ENCODE measurements at places on chromosomes 2 and 18.
A peak's percentile ranks its signal among the peaks of the same experiment; 100 is the strongest.

DNA sequence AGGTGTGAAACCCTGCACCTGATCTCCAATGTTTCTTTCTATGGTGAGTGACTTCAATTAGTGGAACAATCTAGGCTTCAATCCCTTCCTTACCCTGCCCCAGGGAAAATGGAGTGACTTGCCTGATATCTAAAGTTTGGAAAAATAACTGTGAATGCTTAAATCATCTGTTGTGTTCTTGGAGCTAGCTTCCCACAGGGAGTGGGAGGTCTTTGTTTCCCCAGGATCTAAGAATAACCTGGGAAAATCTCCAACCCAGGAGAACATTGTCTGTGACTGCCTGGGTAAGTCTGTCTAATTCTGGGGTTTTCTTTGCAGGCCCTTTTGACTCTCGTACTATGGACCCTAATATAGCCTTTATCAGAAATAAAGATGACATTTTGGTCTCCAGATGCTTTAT, 13.6 kb upstream of the LDAH start:
- no peak for DNase-seq

GRCh38 chr2:191178806-191179514, 28.2 kb upstream of the STAT4 start:
- no peak for DNase-seq

DNA sequence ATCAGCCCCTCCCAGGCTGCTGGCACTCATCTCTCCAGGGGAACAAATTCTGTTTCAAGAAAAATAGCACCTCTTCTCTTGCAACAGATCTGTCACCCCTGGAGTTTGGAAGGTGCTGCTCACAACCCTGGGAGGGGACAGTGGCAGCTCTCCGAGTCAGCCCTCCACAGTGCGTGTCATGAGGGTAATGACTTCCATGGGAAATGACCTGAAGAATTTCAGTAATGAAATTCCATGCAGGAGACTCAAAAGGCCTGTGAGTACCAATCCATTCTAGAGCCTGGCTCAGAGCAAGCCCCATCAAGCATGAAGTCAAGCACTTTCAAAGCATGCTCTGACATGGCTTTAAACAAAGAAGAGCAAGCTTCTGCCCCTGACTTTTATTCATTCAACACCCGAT, 276.3 kb upstream of the PARD3B start:
- DNase-seq: no peak

DNA sequence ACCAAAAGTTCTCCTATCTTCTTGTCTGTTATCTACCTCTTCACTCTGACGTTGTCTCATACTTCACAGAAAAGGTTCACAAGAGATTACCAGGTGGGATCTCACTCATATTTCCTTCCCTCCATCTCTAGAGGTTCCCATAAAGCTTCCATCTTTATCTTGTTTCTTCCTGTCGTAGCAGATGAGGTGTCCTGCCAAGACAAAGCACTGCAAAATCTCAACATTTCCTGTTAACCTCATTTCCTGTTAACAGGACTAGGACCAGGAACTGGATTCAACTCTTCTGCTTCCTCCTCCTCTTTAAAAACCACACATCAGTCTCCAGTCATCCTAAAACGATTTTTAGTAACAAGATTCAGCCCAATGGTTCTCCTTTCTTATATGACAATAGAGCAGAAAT, 512.8 kb upstream of the NRP2 start:
- DNase-seq: no peak

GRCh38 chr2:154455866-154456265, 242.6 kb upstream of the KCNJ3 start:
- no peak for DNase-seq

DNA sequence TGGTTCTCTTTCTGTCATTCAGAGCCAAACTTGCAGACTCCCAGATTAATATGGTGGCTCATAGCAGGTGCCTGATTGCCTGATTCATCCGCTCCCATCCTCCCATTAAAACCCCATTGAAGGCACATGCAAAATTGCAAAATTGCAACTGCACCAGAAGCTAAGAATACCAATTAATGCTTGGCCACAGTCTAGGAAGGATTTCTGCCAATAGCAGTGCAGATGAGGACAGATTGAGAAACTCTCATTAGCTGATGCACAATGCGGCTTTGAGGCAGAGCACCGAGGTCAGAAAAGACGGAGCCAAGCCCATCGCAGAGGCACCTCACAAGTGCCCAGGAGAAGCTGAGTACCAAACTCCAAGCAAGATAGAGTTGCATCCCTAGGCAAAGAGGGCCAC, 172.8 kb downstream of the ARL4C start:
- no peak for DNase-seq

DNA sequence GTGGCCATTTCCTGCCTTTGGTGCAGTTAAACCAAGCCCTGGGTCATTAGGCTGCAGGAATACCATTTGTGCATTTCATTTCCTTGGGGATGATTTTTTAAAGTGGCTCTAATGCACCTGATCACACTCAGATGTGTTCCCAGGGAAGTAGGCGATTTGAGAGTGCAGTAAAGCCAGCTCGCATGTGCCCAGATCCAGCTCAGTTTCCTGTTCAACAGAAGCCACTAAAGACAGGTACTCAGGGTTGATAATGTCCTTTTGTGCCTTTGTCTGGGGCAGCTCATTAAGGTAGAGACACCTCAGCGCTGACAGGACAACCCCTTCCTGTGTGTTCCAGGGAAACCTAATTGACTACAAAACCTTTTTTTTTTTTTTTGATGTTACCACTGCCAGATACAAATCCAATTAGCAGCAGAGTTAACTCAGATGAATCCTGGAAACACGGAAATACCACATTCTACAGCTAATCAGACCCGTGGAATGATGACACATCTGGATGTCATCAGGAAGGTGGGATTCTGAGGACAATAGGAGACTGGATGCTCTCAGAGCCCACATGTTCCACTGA, 15.2 kb upstream of the CHRNA1 start:
- no peak for DNase-seq

DNA sequence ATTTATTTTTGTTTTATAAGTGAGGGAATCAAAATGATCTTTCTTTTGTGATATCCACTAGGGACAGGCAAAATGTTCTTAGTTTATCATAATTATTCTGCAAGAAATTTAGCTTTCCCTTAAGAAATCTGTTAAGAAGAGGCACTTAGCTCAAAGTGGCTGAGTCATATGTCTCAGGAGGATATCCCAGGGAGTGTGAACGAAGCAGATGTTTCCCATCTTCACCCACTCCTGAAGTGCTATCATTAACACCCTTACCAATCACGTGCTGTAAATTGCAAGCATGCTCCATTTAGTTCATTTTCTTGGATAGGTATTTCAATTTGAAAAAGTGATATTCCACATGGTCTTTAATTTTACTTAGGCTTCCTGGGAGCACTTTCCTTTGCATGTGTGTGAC, 774.3 kb upstream of the TMEFF2 start:
- no peak for DNase-seq

DNA sequence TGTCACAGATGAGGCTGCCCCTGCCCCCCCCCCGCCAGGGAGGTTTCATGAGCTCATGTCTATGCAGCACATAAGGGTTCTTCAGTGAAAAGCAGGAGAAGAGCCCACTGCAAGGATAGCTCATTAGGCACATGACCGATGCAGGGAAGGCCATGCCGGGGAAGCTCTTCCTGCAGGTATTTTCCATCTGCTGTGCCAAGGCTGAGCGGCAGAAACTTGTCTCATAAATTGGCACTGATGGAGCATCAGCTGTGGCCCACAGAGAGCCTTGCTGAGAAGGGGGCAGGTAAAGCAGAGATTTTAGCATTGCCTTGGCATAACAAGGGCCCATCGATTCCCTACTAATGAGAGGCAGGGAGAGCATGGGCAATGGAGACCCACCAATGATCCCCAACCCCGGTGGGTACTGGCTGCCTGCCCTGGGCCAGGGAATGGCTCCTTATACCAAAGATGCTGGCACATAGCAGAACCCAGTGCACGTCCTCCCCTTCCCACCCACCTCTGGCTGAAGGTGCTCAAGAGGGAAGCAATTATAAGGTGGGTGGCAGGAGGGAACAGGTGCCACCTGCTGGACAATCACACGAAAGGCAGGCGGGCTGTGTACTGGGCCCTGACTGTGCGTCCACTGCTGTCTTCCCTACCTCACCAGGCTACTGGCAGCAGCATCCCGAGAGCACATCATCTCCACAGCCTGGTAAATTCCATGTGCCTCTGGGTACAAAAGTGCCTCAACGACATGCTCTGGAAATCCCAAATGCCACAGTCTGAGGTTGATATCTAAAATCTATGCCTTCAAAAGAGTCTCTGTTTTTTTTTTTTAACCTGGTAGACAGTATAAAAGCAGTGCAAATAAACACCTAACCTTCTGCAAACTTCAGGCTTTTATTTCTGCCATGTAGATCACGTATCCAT, 41.4 kb downstream of the STEAP3 start:
- DNase-seq: no peak

- DNase-seq: no peak
Observed at GRCh38 chr18:27991391-27991790, 185.5 kb downstream of the CDH2 start.

GRCh38 chr18:32848826-32849225, 76.0 kb upstream of the KLHL14 start:
- no peak for DNase-seq

GRCh38 chr18:37476182-37476581, 89.4 kb downstream of the CELF4 start:
- DNase-seq: no peak

DNA sequence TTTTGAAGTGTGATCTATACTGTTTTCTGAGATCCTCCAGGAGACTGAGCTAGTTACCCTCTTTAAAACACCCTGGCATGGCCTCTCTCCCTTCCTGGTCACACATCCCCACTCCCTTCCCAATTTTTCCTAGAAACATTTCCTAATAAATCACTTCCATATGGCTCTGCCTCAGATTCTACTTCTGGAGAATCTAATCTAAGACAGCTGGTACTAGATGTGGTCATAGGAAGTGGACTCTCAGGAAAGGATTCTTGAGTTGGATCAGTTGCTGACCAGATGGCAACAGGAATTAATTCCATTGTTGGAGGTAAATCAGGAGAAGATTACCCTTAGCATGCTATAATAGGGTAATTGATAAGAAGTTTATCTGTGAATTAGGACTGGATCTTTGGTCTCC, 310.5 kb downstream of the SATB2 start:
- no peak for DNase-seq

- DNase-seq: no peak
Observed at GRCh38 chr18:72601481-72601880, 57.3 kb upstream of the CBLN2 start.

- no peak for DNase-seq
Observed at GRCh38 chr18:5106730-5107129, 90.3 kb downstream of the AKAIN1 start.

- no peak for DNase-seq
Observed at GRCh38 chr2:73995810-73996209, 11.1 kb downstream of the TET3 start.

GRCh38 chr18:23487738-23488570, 15.4 kb upstream of the RMC1 start:
- peak; percentile 51 for DNase-seq

GRCh38 chr2:240216167-240216566, 75.7 kb upstream of the OTOS start:
- DNase-seq: no peak

DNA sequence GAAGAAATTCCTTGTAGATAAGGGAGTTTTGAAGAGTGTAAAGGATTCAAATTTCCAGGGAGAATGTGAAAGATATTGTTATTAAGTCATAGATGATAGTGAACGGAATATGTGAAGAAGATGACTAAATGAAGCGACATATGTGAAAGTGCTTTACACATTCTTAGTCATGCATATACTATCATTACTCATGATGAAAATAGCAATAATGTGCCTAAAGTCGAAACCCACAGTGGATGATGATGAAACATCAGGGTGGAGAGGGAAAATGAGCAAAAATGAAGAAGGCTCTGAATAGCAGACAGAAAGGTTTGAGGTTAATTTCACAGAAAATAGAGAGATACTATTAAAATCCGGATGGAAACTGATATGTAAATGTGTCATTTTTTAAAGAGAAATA, 1237.1 kb downstream of the LRP1B start:
- no peak for DNase-seq

- no peak for DNase-seq
Observed at GRCh38 chr2:1758171-1758570, 13.9 kb upstream of the PXDN start.

GRCh38 chr2:69173706-69174105, 160.7 kb downstream of the ANTXR1 start:
- DNase-seq: no peak

DNA sequence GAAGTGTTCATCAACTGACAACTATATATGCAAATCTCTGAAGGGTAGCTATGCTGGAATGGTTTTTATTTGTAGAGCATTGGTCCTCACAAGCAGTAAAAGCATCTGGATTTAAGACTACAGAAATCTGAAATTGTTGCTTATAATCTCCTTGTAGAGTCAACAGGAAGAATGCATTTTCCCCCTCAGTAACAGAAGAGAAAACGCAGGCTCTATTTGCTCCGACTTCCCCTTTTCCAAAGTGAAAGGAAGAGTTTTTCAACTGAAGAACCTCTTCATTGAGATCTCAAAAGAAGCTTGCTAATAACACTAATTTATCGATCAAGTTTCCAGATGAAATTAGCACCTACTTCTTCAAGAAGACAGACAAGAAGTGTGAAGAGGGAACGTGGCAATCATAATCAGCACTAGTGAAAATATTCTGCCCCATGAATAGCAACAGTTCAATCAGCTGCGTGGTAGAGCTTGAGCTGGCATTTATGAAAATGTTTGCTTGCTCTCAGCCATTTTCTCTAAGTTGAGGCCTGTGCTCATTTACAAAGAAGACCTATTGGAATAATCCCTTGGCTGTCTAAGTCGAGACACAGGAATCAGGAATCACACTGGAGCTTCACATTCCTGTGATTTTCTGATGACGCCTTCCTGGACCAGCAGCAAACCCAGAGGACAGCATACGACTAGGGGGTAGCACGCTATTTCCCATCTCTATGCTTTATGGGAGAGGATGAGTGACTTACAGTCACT, 43.7 kb downstream of the TGIF1 start:
- peak; percentile 27 for DNase-seq

DNA sequence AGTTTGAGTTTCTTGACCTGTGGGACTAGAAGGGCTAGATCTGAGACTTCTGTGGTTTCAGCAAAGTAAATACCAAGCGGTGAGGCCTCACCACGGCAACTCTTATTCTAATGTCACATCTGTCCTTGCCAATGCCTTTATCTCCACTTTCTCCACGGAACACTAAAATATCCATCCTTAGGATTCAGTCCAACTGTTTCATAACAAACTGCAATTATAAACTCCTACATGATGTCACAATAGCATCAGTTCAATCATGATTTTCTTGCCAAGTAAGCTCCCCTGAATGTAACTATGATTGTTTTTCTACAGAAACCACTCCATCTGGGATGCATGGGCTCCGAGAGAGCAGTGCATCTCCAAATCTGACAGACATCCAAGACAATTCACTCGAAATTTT, 79.6 kb downstream of the LRATD1 start:
- DNase-seq: no peak

- no peak for DNase-seq
Observed at GRCh38 chr2:233817995-233818638, 36.2 kb downstream of the HJURP start.

- DNase-seq: no peak
Observed at GRCh38 chr2:40740419-40740818, 288.5 kb upstream of the SLC8A1 start.

GRCh38 chr2:120887320-120887697, 151.6 kb downstream of the GLI2 start:
- DNase-seq: no peak
